Activated CD4-positive, alpha-beta T cell treated with anti-CD3 and anti-CD28 coated beads for 36 hours (primary cell): ENCODE measurements at places on chromosomes 11 and 22. TPM values are rescaled to one million over a fixed set of nuclear protein-coding genes. Genes with fewer than 3 reads are reported as not detected.

The SSTR3 gene
- 15.6 TPM for total RNA-seq

The SLC43A3 gene
- total RNA-seq = 268 TPM

The CBLIF gene
- not detected for total RNA-seq

The APOBEC3B gene
- 8.5 TPM for total RNA-seq

The TRIM66 gene
- total RNA-seq = 19.5 TPM

The TPP1 gene
- 38.1 TPM for total RNA-seq

The SMTNL1 gene
- not detected for total RNA-seq

The PACSIN3 gene
- 4.1 TPM for total RNA-seq

The ASCC2 gene
- total RNA-seq = 56.0 TPM

The SAA4 gene
- total RNA-seq = not detected

The GLYATL2 gene
- not detected for total RNA-seq

The NXPE4 gene
- total RNA-seq = not detected

The DSCAML1 gene
- 0.67 TPM for total RNA-seq

The TRIM48 gene
- total RNA-seq = not detected

The PRDM11 gene
- total RNA-seq = 0.61 TPM

The CCDC81 gene
- 0.82 TPM for total RNA-seq

The RBMXL2 gene
- total RNA-seq = not detected

The CCDC83 gene
- not detected for total RNA-seq

The CECR2 gene
- 0.18 TPM for total RNA-seq

The MS4A15 gene
- total RNA-seq = not detected

The TEX12 gene
- 0.32 TPM for total RNA-seq

The CFL1 gene
- 888 TPM for total RNA-seq

The CHRNA10 gene
- total RNA-seq = 0.91 TPM
